Upper lobe of left lung (tissue), 6 donors: ENCODE measurements at places on chromosomes 12 and 14. TPM values are rescaled to one million over a fixed set of nuclear protein-coding genes. Genes with fewer than 3 reads are reported as not detected.

DNA sequence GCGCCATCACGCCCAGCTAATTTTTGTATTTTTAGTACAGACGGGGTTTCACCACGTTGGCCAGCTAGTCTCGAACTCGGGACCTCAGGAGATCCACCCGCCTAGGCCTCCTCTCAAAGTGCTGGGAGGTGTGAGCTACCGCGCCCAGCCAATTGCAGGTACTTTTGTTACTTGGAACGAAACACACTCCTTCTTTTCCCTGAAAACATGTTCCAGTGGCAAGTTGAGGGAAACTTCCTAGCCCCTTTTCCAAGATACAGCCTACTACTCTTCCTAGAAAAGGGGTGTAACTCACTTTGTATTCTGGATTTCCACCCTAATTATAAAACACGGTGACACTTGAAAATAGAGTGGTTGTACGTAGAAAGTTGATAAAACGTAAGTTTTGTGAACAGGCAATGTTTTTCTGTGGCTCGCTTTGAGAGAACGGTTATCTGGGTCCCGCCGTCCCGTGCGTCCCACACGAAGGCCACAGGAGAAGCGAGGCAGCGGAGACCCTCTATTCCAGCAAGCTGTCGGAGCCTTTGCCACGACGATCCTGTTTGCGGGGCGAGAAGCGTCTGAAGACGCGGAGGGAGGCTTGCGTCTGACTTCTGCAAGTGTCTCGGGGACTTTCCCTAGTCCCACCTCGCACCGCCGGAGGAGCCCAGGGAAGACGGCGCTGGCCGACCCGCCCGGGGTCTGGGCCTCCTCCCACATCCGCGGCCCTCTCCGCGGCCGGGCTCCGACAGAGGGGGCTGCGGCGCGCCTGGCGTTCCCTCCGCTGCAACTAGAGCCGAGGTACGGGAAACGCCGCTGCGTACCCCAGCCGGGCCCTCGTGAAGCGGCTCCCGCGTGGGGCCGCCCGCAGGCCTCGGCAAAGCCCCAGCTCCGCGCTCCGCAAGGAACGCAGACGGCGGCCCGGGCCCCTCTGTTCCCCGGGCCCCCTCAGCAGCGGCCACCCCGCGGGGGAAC is 745 bp downstream of the CDCA4 start:
- peak; percentile 55 for DNase-seq

Gene C12orf42
- not detected for total RNA-seq

DNA sequence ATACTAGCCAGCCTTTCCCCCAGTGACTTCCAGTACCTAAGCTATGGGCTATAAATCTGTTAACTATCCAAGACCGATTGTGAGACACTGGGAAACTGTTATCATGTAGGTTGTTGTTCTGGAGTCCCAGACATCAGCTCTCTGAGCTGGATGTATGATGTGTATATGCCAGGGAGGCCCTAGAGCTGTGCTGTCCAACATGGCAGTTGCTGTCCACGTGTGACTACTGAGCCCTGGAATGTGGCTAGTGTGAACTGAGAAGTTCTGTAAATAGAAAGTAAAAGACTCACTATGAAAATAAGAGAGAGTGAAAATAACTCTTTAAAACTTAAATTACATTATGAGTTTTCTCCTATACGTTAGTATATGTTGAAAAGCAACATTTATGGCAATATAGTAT is 755.8 kb upstream of the FBXO33 start:
- DNase-seq = no peak

GRCh38 chr12:10690906-10691305 is 17.1 kb upstream of the STYK1 start:
- no peak for DNase-seq

DNA sequence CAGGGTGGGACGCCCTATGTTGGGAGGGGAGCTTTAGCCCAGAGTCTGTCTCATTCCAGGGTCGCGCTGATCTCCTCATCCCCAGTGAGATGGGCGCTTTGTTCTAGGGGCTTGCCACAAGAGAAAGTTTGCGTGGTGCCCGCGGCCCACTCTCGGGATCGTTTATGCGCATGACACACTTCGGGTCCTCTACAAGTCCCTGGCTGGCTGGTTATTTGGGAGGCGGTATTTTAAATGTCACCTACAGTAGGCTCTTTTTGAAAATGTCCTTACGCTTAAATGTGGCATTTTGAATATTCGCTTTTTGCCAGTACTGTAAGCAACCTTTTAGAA is 541 bp downstream of the GOLT1B start:
- no peak for DNase-seq
